ENCODE measurements at places on chromosomes 7 and 10.

DNA sequence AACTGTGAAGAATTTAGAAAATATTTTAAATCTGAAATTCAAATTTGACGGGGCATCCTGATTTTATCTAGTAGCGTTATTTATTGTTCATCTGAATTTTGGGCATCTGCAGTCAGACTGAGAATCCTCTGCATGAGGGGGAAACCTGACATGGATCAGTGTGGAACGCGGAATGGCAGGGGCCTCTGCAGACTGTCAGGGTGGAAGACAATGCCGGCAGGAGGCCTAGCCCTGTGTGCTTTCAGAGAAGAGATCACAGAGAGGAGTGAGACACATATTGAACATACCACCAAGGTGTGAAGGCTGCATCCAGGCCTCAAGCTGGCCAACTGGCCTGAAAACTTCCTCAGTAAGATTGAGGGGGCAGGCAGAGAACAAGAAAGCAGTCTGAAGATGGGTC is 921.1 kb upstream of the GHITM start:
- no peak for DNase-seq

DNA sequence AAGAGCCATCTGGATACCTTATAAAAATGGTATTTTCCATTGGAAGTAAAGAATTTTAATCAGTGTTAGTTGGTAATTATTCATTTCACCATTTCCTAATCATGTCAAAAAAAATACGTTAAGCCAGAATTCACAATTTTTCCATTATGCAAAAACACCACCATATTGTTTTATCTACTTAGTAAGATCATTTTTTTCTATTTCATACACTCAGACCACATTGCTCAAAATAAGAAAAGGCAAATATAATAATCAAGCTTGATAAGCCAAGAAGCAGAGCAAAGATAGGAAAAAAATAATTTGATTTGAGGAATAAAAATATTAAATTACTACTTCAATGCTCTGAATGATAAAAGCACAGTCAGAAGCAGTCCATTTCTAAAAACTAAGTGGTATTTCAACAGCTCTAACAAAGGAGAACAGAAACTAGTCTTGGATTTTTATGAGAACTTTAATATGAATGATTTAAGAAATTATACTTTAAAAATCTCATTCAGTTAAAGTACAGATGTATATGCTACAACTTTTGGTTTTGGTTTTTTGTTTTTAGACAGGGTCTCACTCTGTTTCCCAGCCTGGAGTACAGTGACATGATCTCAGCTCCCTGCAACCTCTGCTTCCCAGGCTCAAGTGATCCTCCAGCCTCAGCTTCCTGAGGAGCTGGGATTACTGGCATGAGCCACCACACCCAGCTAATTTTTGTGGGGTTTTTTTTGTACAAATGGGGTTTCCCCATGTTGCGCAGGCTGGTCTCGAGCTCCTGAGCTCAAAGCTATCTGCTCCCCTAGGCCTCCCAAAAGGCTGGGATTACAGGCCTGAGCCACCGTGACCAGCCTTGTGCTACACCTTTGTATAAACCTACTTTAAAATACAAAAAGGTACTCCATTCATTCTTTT is 46.6 kb downstream of the LRRN3 start:
- DNase-seq, result no peak

- no peak for DNase-seq
These were observed 167.7 kb downstream of the NXPH1 start for GRCh38 chr7:8601121-8601520.

GRCh38 chr7:11298220-11298619 is 324.5 kb downstream of the PHF14 start:
- no peak for DNase-seq

DNA sequence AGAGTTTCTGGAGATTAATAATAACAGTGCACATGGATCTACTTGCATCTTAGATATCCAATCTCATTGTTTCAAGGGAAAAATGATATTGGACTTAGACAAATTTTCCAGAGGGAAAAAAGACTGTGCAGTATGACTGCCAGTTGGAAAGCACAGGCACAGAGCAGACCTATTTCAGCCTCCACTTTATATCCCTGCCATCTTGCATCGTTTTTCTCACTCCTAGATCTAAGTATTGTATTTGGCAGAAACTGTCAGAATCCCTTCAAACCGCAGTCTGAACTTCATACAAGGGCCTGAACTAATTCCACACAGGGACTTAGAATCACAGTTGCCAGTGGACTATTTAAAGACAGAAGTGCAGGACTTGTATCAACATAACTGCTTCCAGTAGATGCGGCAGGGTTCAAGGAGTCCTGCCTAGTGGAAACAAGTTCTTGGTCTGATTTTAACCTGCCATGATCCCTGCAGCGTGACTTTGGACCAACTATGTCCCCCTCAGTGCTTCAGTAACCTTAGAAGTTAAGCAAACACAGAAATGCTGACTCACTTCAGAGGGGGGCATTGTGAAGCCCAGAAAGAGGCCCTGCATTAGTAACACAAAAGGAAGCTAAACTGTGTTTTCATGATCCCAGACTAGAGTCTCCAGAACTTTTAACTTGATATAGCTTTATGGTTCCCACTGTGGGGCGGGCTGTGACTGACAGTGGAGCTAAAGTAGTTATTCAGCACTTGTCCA is 95.7 kb upstream of the PALS2 start:
- no peak for DNase-seq

GRCh38 chr10:88974012-88974411 is 16.6 kb upstream of the FAS start:
- no peak for DNase-seq

- DNase-seq, result no peak
These were observed 4.4 kb downstream of the TBX20 start for GRCh38 chr7:35249537-35249907.

GRCh38 chr7:17326378-17326777 is 27.9 kb downstream of the AHR start:
- no peak for DNase-seq

- DNase-seq, result no peak
These were observed 98.3 kb downstream of the TMEM130 start for GRCh38 chr7:98771519-98771918.

DNA sequence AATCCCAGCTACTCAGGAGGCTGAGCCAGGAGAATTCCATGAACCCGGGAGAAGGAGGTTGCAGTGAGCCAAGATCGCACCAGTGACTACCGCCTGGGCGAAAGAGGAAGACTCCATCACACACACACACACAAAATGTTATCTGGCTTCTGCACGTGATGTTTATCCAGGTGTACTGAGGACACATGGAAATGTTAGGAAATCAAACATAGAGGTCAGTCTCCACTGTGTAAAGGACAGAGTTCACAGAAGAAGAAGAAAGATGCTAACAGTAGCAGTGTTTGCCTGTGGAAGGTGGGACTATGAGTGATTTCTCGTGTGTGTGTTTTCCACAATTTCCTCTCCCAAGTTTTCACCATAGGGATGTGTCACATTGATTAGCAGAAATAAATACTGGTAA is 256.9 kb downstream of the ELMO1 start:
- no peak for DNase-seq

DNA sequence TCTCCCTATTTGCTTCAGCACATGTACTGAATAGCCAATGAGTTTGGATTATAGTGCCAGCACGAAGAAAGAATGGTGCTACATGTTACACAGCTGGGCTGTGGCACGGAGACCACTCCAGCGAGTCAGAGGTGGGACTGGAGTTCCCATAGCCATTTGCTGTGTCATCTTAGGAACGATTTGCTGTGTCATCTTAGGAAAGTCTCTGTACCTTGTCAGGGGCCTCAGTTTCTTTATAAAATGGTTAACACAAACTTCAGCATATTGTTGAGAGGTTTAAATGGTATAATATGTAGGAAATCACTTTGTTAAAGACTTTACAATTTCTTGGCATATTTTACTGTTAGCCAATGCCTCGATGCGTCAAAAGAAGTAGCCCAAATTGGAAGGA is 609.4 kb downstream of the LRMDA start:
- DNase-seq, result no peak

DNA sequence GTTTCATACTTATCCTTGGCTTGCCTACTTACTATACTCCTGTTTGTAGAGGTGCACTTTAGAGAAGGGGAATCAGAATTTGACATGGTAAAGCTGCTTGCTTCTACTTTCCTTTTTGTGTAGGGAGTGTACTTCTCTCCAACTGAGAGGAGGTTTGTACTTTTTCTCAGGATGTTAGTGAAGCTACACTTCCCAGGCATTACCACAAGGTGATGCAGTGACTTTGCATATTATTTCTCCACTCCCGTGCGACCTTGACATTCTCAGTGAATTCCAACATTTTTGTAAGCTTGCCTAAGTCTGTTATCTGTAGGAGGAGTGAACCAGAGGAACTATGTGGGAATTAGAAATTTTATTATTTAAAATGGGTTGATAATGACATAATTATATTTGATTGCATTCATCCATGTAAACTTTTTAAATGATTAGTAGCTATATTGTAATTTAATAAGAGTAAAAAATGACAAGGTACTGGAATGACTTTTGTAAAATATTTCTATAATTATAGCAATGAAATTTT is 5.2 kb downstream of the TAX1BP1 start:
- no peak for DNase-seq

DNA sequence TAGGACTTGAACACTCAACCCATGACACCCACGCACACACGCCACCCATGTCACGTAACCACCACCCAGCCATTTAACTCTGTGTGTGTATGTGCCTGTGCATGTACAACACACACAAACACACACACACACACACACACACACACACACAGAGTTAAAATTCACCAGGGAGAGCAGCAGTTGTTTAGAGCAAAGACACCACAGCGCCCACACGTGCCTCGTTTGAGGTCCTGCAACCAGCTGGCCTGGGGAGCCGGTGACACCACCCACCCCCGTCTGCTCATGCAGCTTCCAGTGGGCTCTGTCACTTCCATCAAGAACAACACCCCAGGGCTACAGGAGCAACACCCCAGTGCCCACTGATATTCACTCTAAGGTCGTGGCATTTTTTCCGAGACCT is 97.4 kb downstream of the ELFN1 start:
- no peak for DNase-seq

DNA sequence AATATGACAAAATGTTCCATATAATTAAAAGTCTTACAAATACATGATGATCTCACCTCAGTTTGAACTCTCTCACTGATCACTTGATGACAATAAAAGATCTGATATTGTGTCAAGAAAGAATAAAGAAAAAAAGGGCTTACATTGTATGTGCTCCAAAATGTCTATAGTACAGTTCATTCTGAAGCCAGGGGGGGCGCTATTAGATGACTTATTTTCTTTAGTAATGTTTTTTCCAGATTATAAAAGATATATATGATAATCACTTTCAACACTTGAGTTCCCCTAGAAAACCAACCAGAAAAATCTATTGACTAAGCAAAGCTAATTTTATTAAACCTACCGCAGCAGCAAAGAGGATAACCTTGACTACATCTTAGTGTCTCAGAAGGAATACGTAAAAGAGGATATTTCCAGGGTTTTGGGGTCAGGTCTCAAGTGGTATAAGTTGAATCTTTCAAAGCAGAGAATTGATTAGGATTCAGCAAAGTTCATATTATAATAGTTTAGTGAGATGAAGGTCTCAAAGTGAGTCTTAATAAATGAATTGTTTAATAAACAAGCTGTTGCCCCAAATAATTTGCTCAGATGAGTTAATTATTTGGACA is 55.8 kb downstream of the PTN start:
- no peak for DNase-seq

DNA sequence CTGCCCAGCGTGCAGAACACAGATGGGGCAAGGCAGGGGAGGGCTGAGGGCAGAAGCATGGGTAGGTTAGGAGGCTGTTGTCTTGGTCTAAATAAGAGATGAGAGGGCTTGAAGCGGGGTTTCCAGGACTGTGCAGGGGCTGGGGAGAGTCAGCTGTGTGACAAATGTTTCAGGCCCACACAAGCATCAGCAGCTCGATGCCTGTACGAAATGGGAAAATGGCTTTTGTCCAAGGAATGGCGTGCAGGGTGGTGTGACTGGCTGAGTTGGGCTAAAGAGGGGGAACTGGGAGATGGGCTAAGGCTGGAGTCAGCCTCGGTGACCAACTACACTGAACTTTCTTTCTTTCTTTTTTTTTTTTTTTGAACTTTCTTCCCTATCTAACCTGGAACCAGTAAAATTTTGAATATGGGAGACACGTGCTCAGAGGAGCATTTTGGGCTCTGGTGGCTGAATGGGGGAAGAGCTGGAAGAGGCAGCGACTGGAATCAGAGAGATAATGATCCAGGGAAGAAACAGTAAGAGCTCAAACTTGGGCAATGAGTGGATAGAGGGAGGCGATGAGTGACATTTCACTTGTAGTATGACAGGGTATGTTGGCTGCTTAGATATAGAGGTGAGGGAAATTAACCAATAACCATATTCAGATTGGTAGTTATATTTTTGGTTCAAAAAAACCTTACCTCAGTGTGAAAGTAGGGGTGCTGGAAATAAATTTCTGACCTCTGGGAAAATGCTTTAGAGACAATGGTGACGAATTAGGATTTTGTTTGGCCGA is 10.2 kb upstream of the EPHA1 start:
- DNase-seq, result no peak

DNA sequence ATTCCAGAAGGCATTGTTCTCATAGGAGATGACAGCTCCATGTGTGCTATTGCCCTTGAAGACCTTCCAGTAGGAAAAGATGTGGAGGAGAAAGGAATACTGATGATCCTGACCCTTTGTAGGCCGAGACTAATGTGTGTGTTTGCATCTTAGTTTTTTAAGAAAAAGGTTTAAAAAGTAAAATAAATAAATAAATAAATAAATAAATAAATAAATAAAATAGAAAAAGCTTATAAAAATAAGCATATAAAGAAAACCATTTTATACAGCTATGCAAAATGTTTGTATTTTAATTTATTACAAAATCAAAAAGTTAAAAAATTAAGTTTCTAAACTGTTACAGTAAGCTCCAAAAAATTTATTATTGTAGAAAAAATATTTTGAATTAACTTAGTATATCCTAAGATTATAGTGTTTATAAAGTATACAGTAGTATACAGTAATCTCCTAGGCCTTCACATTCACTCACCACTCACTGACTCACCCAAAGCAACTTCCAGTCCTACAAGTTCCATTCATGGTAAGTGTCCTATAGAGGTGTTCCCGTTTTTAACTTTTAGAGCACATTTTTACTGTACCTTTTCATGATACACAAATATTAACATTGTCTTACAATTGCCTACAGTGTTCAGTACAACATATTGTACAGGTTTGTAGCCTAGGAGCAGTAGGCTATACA is 435.2 kb upstream of the SEMA3A start:
- no peak for DNase-seq

GRCh38 chr7:95927756-95928155 is 155.4 kb downstream of the DYNC1I1 start:
- DNase-seq, result no peak

DNA sequence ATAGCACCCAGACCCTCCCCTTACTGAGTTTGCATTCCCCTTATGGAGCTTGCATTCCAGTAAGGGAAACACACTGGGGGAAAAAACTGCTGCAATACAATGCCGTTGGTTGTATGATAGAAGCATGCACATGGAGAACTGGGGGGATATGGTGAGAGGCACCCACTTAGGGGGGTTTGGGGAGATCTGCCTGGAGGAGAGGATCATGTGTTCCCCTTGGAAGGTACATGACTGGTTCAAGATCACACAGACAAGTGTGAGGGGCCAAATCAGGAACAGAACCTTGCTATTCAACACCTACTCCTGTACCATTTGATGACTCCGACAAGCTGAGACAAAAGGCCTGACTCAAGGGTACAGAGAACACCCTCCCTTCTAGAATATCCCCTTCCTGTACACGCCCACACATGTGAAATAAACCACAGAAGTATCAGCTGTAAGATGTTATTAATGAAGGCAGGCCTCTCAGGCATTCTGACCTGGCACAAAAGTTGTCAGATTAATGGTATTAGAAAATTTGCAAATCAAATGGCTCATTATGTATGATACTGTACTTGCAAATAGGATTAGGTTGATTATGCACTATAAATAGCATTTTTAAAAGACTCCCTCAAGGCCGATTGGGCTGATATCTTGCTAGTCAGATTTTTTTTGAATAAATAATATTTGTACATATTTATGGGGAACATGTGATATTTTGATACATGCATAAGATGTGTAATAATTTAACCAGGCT is 122.2 kb downstream of the NPY start:
- DNase-seq, result no peak
